ENCODE measurements at places on chromosomes 13 and 19.

- DNase-seq, result no peak
These were observed 8.7 kb upstream of the KANK2 start for GRCh38 chr19:11205939-11206570.

DNA sequence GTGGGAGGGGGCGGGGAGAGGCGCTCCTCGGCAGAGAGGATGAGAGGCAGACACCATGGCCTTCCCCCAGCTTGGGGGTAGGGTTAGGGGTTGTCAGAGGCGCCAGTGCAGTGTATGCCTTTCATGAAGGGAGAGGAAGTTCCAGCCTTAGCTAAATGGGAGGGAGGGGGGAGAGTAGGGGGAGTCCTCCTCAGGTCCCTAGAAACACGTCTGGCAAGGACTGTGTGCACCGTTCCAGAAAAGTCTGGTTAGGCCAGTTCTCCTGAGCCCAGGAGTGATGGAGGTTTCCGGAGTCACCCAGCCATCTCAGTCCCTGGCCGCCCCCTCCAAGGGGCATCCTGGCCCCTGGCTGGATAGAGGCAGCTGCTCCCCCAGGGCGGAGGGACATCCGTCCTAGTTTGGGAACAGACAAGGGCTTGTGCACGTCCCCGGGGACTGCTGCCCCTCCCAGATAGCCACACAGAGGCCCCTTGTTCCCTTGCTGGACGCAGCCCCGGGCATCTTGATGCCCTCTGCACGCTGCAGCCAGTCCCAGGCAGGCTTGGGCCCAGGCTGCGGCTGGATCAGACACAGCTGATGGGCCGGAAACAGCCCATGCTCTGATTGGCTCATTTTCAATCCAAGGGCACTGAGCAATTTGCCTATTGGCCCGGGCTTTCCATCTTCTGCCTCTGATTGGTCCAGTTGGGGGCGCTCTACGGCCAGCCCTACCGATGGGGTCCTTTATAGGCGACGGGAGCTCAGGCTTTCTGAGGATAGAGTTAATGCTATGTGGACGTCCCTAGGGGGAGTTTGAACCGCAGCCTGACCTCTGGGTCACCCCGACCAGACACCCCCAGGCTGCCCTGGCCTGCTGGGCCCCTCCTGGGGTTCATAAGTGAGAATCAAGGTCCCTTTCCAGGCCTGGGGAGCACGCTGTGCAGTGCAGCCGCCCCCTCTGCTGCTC is 3.8 kb downstream of the S1PR2 start:
- DNase-seq, result no peak

DNA sequence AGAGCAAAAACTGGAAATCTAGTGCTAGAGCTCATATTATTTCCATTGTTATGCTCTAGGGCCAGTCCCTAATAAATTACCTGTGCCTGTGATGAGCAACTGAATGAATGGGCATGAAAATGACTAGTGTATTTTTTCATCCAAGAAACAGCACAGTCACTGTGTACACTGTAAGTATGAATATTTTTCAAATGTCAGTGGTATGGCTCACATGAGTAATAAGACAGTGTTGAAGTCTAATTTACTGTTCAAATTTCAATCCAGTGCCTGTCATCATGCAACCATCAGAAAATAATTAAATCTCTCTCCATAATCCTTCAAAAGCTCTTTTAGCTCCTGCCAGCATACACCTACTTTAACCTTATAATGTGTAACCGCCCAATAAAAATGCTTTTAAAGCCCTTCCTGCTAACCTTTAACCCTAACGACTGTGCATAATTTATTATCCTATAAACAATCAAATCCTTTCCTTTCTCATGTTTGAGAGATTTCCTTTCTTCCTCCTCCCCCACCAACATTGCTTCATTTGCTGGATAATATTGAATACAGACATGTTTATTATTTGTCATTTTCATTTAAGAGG is 378.3 kb downstream of the GPC5 start:
- no peak for DNase-seq

GRCh38 chr13:77300176-77301037 is 26.5 kb downstream of the MYCBP2 start:
- DNase-seq, result no peak

DNA sequence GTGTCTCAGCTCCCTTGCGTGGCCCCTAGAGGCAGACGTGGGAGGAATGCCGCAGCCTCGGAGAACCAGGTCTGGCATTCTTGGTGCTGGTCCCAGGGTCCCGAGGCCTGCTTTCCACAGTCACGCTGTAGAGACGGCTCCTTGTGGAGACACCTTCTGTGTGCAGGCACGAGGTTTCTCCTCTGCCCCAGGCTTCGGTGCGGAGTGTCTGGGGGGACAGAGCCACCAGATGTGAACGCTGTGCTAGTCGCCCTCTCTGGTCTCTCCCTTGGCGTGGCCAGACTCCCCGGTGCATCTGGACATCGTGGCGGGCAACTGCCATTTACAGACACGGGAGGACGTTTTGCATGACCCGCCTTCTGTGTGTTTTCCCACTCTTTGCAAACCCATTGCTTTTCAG is 7.5 kb upstream of the TMEM255B start:
- DNase-seq, result no peak

- DNase-seq, result no peak
These were observed 49.1 kb upstream of the EHD2 start for GRCh38 chr19:47663911-47664771.

DNA sequence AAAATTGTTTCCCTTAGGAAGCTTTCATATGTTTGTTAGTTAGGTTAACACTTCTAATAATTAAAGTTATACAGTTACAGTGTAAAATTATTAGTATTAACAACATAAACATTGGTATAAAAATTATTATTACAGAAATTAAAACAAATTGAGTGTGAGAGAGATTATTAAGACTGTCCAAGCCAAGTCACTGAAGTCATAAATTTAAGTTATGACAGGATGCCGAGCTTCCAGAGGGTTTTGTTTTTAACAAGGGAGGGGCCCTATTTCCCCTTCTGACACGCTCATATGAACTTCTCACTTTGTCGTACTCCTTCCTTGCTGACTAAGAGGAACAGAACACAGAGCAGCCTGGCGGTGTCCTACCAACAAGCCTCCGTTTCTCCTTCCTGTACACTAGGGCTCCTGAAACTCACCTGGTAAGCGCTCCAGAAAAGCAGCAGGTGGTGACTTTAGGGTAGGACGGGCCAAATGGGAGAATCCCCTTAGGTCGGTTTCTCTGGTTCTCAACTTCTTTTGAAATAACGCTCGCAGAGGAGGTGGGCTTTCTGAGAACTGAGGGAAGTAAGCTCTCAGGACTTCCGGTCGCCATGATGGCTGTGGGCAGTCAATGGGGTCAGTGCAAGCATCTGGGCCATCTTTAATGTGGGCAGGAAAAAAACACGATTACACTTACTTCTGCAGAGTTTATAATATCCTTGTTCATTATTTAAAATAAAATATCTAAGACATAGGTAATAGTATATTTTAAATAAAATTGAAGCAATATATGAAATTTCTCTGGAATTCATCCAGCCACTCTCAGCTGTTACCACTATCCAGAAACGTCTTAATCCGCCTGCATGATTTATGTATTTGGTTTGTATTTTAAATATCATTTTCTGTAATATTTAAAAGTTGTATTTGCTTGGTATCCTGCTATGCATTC is at the start of gene CARD8:
TSS of gene CARD8 (minus strand) at position 537 of the 928 bp plus-strand sequence. CDS start 14,892 bp downstream, outside the sequence.
- peak; percentile 63 for DNase-seq

DNA sequence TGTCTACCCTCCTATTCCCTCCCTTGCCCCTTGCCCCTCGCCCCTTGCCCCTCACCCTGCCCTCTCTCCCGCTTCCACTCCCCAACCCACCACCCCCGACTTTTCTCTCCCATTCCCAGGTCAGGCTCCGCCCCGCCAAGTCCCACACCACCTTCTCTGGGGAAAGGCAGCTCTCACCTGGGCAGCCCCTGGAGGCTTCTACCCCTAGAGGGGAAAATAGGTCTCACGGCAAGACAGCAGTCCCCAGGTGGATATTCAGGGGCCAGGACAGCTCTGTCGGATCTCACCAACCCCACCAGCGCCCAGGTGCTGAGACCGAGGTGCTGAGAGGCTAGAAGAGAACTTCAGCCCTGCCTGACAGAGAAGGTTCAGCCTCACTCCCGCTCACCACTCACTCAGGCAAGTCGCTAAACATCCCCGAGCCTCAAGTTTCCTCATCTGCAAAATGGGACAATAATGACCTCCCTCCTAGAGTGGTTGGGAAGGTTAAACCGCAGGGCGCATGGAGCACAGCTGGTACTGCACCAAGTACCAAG is 1.4 kb upstream of the ERFL start:
- DNase-seq, result no peak

DNA sequence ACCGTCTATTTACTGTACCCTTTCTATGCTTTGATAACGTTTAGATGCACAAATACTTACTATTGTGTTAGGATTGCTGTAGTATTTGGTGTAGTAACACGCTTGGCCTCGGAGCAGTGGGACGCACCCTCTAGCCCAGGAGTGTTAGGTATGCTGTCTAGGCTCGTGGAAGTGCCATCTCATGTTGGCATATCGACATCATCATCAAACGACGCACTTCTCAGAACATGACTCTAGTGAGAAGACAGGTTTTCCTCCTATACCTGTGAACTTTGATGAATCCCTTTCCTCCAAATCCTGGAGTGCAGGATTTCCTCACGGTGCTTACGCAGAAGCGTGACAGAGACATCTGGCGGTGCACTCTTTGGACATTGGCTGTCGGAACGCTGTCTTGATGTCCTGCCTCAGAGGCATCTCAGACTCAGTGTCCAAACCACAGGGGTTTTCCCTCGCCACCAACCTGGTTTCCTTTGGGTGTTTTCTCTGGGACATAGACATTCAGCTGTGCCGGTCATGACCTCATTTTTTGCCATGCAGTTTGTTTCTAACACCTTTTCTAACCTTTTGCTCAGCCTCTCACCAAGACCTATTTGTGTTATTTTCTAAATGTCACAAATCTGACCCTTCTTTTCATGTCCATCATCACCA is 6.3 kb downstream of the SNRNP70 start:
- DNase-seq, result no peak

DNA sequence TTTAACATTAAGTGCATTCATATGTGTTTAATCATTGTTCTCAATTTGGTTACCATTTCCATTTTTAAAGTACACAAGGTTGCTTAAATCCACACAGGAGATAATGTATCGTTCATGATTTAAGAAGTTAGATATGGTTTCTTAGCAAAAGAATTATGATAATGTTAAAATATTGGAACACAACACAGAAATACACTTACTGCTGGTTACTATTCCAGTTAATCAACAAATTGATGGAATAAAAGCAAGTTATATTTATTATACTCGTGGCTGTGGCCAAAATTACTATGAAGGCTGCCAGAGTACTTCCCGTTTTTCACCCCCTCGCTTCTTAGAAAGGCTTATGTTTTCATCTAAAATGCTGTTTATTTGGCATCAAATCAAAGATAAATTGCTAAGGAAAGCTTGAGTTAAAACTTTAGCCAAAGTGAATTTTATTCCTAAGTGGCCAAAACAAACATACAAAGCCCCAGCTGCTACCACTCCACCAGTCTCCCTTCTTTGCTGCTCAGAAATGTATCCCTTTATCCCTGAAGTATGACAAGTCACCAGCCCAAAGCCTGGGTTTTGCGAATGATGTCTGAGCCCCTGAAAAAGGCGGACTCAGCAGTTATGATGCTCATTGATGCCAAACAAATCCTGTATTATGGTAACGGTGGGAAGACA is 27.7 kb downstream of the LCP1 start:
- DNase-seq, result no peak

- DNase-seq, result no peak
These were observed 19.2 kb upstream of the SEMA6B start for GRCh38 chr19:4578552-4579248.

DNA sequence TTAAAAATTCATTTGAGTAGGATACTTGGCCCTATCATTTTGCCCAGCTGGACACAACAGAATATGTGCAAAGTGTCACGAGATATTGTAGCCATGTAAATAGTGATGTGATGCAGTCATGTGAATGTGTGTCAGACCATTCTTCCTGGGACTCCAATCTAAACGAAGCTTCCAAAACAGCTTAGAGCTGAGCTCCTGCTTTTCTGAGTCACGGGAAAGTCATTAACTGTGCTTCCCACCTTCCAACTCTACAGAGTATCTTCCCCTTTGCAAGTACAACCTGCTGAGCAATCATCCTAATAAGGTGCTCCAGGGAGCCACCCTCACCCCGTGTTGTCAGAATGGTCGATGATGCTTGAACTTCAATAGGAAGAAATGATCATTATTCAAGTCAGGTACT is 294.7 kb downstream of the MYO16 start:
- no peak for DNase-seq

- DNase-seq, result no peak
These were observed 71.4 kb downstream of the EFNB2 start for GRCh38 chr13:106464076-106464475.

GRCh38 chr19:48777720-48778119 is 22.4 kb downstream of the FGF21 start:
- DNase-seq, result no peak

DNA sequence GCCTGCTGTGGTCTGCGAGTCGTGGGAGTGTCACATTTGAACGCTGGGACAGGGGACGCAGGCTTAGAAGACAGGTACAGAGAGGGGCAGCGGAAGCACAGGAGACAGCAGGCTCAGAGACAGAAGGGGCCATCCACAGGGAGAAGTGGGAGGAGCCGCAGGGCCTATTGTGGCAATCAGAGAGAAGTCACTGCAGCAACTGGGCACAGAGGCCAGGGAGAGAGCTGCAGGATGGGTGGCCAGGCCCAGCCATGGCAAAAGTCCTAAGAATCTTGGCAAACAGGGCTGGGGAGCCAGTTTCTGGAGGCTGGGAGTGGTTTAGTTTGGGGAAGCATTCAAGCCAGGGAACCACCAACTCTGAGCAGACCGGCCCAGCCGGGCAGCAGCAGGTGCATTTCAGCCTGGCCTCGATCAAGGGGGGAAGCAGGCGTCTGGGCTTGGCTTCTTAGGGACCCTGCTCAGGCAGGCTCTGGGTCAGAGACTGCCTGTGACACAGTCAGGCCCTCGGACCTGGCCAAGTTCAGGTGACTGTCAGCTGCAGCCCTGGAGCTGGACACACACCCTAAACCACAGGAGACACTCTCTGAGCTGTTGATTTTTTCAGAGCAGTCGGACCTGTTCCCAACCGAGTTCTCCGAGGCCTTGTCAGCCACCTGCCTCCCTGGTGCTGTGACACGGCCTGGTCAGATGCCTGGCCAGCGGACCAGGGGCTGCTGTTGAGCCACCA is 11.8 kb downstream of the SH3GL1 start:
- DNase-seq, result no peak

DNA sequence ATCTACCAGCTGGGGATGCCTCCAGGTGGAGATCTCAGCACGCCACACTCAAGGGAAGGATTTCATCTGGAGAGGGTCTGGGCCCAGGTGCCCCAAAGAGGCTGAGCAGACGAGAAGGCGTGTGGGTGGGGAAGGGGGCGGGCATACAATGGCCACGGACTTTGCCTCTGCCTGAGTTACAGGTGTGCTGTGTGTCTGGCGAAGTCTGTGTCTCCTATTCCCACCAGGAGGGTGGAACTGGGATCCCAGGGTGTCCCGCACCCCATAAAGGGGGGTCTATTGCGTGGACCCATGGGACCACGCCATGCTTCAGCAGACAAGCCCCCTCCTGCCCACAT is 3.6 kb downstream of the TLE2 start:
- no peak for DNase-seq

DNA sequence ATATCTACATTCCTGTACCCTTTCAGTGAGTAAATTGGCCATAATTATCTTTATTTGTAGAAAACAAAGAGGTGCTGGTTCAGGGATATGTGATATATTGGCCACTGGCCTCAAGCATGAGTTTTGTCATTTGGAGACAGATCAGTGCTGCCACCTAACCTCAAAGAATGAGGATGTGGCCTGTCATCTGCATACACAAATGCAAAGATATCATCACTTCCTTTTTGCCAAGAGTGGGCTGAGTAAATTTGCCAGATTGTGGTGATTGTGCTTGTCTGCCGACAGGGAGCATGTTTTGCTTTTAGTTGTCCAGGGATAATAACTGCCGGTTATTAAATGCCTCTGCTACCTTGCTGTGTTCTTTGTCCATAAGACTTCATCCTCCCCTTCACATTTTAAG is 44.2 kb downstream of the WASF3 start:
- DNase-seq, result no peak
